Omental fat pad (tissue), 4 donors: ENCODE measurements at places on chromosomes 3 and 15.

- DNase-seq, result no peak
Measured at GRCh38 chr3:45986303-45986982, 9.2 kb downstream of the FYCO1 start.

GRCh38 chr3:154976072-154976983 lies 103.8 kb upstream of the MME start:
- DNase-seq, result no peak

DNA sequence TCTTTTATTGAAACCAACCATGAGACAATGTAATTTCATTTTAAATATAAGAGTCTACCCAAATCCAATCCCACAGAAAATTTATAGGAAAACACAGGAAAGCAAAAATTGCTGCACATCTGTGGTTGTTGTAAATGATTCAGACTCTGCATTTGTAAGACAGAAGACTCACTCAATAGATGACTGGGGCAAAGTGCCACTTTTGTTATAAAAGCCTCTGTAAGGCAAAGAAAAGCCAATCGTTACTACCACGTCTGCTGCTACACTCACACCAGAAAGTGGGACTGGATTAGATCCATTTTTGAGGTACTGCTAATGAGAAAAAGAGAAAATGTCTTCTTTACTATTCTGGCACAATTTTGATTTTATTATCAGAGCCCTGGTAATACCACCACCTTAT lies 74.9 kb downstream of the SEMA6D start:
- DNase-seq, result no peak

DNA sequence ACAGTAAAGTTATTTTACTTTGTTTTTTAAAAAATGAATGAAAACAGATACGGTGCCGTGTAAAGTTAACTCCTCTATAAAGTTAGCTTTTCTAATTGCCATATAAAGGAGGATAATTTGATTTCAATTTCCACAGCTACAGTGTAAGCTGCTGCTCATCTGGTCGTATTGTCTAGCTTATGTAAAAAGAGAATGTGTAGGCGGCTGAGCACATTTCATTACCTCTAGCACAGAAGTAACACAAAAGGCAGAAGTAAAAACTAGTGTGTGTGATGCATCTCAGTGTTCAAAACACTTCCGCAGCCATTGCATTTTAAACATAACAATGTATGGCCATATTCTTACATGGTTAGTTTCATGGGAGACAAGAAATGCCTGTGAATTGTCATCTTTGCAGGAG lies 105.0 kb upstream of the P2RY1 start:
- no peak for DNase-seq

DNA sequence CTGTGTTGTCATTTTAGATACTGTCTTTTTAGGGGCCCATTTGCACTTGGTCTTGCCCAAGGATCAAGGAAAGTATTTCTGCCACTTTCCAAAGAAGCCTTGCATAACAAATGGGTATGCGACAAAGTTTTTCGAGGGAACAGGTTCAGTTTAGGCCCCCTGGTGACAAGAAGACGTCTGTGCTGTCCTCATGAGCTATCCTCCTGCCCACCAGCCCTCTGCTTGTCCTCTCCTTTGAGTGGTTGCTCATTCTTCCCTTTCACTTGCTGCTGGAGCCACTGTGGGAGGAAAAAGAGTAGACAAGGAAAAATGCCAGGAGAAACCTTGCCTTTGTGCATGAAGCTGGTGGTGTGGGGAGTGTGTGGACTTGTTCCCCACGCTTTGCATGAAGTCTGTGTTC lies 171.9 kb downstream of the CACNA2D3 start:
- DNase-seq, result no peak

DNA sequence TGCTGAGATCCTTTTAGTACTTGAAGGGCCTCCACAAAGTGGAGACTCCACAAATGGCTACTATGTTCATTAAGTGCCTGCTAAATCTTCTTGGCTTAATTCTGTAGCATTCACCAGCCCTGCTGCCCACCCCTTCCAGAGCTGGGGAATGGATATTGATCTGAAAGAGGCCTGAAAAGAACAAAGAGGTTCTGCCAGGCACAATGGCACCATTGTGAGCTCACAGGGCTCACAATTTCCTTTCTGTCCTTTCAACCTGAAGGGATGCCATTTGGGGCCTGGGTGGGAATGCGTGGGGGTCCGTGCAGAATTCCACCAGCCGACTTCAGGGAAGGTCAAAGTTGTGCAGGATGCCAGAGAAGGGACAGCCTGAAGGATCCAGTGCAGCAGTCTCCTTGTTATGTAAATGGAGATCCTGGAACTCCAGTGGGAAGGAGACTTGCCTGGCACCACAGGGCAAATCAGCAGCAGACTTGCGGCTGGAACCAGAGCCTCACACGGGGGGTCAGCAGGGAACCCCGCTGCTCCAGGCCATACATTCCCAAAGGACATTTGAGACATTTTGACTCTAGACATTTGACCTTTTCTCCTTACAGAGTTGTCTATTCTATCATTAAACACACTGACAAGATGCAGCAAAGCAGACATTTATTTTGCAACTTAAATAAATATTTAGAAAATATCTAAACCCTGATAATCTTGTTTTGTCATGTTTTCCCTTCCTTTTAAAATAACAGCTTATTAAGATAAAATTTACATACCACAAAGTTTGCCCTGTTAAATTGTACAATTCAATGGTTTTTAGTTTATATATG lies 21.5 kb upstream of the MORF4L1 start:
- no peak for DNase-seq

DNA sequence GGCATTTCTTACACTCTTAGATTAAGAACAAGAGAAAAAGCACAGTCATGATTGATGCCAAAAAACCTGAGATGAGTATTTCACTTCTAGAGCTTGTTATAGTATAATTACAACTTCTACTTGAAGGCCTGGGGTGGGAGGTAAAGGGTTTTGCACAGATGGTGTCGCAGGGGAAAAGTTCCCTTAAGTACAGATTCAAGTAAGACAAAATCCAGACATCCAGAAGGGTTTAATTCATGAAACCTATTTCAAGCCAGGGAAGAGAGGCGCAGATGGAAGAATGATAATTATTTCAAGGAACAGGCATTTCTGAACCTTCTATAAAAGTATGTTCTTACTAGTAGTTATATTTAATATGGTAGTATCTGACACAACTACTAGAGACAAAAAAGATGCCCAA lies 70.6 kb downstream of the TM4SF4 start:
- no peak for DNase-seq

DNA sequence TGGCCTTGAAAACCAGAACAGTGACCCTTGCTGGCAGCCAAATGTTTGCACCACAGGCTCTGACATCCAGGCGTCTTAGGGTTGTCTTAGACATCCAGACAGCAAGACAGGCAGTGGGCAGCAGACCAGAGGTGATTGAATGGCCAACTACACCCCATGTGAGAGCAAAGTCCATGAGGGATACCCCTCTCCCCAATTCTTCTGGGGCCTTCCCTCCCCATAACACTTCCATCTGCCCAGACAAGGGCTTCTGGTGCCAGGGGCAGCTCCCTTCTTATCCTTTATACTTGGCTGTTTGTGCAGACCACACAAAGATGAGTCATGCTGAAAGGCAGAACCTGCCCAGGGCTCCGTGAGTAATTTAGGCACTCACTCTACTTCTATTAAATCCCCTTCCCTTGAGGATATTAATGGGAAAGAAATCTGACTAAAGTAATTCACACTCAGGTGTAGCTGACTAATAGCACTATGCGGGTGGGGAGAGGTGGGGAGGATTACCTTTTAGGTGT lies 257.9 kb downstream of the UACA start:
- DNase-seq, result no peak

DNA sequence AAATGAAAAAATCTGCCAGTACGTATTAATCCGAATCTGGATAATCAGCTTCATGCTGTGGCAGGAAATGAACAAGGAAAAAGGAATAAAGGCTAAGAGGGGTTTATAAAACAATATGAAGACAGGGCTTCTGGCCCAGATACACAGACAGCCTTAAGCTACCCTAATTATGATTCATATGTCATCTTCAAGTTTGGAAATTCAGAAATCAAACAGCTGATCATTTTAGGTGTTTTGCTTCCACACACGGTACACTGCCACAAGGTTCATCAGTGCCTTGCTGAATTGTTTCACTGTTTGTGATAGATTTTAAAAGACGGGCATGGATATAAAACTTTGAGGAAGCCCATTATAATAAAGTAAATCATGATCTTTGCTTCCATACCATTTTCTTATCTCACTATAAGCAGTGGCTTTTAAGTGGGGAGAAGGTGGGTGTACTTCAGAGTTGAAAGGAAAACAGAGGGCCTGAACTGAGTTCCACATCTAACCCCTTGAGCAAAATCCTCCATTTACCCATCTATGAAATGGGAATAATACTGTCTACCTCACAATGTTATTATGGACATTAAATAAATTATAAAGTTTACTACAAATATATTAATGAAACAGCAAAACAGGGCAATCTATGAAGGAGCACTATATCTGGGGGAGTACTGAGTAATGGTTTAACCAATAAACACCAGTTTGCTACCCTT lies 15.7 kb downstream of the GTPBP8 start:
- no peak for DNase-seq

DNA sequence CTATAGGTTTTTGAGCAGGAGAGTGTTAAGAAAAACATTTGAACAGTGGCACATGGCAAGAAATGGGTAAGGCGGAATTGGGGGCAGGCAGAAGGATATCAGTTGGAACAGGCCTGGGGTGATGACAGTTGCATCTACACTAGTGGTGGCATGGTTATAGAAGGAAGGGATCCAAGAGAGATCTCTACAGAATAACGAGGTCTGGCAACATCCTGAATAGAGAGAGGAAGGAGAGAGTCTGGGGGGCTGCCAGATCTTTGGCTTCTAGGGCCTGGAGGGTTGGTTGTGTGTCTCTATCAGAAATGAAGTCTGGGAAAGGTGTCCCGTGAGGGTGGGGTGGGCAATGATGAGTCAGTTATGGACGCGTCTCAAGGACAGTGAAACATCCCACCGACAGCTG lies 26.3 kb downstream of the FSTL1 start:
- DNase-seq, result no peak

DNA sequence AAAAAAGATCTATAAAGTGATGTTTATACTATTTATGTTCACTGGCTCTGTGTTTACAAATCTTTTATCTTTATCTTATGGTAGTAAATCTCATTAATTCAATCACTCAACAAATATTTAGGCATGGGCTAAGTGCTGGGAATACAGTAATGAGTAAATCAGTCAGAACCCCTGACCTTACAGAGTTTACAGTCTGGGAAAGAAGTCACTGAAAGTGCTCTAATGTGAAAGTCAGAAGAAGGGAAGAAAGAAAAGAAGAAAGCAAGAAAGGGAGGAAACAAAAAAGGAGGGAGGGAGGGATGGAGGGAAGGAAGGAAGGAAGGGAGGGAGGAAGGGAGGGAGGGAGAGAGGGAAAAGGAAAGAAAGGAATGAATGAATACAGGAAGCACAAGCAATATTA lies 96.8 kb upstream of the SOX2 start:
- DNase-seq, result no peak

DNA sequence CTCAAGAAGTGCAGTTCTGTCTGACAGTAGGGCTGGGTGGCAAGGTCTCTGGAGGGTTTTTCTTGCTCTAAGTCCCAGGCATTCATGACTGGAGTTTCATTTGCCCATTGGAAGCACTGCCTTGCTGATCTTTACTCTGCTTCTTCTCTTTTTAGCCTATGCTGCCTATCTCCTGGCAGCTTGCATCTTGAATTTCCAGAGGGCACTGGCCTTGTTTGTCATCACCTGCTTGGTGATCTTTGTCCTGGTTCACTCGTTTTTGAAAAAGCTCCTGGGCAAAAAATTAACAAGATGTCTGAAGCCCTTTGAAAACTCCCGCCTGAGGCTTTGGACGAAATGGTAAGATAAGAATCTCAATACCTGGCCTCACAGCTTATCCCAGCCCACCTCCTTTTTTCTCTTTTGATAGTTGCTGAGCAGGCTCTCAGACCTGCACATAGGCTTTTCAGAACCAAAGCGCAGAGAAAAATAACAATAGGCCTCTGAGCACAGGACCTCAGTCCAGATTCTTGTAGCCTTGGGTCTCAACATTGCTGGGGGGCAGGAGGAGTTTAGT lies 10.9 kb downstream of the SLC28A2 start:
- no peak for DNase-seq

- no peak for DNase-seq
Measured at GRCh38 chr3:185728630-185729336, 96.1 kb downstream of the IGF2BP2 start.

GRCh38 chr3:116824208-116824607 lies 114.6 kb downstream of the TUSC7 start:
- no peak for DNase-seq

DNA sequence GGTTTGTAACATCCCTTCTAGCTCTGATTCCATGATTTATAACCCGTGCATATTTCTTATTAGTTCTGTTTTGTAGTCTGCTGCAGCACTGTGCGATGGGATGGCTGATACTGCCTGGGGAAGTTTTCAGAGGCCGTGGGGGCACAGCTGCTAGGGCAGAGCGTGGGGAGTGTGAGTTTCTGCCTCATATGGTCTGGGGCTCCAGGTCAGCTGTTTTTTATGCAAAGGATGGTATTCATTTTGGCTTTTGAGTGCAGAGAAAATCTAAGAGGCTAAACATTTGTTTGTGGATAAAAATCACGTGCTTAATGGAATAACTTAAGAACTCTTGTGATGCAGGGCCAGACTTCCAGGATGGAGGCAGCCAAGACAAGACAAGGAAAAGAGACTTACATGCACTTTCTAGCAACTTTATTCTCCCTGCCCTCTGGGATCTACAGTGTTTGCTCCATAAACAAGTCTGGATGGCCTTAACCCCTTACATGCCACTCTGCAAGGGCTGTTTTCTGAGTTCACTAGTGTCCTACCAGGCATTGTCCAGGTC lies 45.5 kb upstream of the CFAP161 start:
- no peak for DNase-seq

DNA sequence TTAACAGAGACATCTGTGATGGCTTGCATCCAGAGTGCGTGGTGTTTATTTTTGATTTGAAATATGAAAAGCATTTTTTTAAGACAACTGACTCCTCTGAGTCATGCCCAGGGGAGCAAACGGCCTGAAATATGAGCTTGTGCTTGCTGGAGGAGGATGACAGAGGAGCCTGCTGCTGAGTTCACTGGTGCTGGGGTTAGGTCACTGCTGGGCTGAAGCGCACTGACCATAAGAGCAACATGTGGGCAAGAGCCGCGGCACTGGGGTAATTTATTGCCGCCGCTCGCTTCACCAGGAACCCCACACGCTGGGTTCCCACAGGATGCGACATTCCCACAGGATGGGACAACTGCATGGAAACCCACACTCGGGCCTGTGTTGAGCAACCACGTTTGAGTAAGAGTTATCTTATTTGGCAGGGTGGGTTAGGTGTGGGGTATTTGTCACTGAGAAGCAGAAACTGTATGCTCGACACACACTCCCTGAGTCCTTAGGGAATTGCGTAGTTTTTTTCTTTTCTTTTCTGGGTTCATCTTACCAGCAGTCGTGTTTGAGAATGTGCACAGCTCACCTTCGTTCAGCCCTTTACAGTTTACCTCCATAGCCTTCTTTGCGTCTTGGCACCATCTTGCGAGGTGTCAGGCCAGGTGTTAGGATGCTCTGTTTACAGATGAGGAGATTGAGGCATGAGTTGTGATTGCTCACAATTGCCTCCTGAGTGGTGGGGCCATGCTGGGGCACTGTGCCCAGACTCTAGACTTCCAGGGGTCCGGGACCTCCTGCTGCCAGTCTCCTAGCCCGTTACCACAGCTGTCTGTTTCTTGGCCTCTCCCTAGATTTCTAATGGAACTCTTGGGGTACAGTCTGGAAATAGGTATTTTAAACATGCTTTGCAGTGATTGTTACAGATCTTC lies 60.4 kb downstream of the SMAD3 start:
- peak; percentile 53 for DNase-seq

- no peak for DNase-seq
Measured at GRCh38 chr15:36432161-36432560, 147.3 kb upstream of the CDIN1 start.

- no peak for DNase-seq
Measured at GRCh38 chr15:57544848-57545480, 46.7 kb upstream of the MYZAP start.
